Bronchus fibroblast of lung (primary cell): ENCODE measurements at places on chromosomes 7 and 10. TPM values are rescaled to one million over a fixed set of nuclear protein-coding genes. Genes with fewer than 3 reads are reported as not detected.

TLX1 gene
- not detected in 2 replicates for total RNA-seq

CDH23 gene
- under 0.01 TPM in 2 replicates for total RNA-seq

TRIM74 gene
- under 0.01 TPM in 1 of 2 replicates, not detected in the other for total RNA-seq

OR2A25 gene
- total RNA-seq = not detected in 2 replicates

SPAM1 gene
- total RNA-seq = not detected in 2 replicates

IRF5 gene
- total RNA-seq = 0.34 and 0.45 TPM in 2 replicates

RPEL1 gene
- total RNA-seq = under 0.01 TPM in 1 of 2 replicates, not detected in the other

PNLIPRP1 gene
- total RNA-seq = not detected in 2 replicates

CELF2 gene
- 1.7 and 2.2 TPM in 2 replicates for total RNA-seq

OR2A42 gene
- total RNA-seq = not detected in 2 replicates

BLOC1S2 gene
- total RNA-seq = 16.5 and 24.0 TPM in 2 replicates

COBL gene
- total RNA-seq = 0.15 TPM in 1 of 2 replicates, not detected in the other

EFCAB10 gene
- not detected in 2 replicates for total RNA-seq

PI4K2A gene
- total RNA-seq = 22.2 and 22.3 TPM in 2 replicates

ZNF107 gene
- total RNA-seq = 2.1 and 3.2 TPM in 2 replicates

EPHA1 gene
- total RNA-seq = 0.15 and 0.17 TPM in 2 replicates

FAM221A gene
- total RNA-seq = 1.0 and 1.3 TPM in 2 replicates

GIMAP4 gene
- not detected in 2 replicates for total RNA-seq

OR6B1 gene
- not detected in 2 replicates for total RNA-seq

TMEM60 gene
- 21.2 and 22.4 TPM in 2 replicates for total RNA-seq

SLC26A3 gene
- total RNA-seq = not detected in 2 replicates

LRRC61 gene
- total RNA-seq = 6.7 and 6.8 TPM in 2 replicates

PODXL gene
- total RNA-seq = 0.15 and 0.17 TPM in 2 replicates

FBXL13 gene
- 0.30 and 0.34 TPM in 2 replicates for total RNA-seq

PTN gene
- 26.6 and 34.3 TPM in 2 replicates for total RNA-seq

SP4 gene
- total RNA-seq = 3.6 and 4.2 TPM in 2 replicates

SMO gene
- 17.8 and 18.8 TPM in 2 replicates for total RNA-seq

CBLL1 gene
- total RNA-seq = 12.0 and 12.9 TPM in 2 replicates

PVRIG gene
- not detected in 2 replicates for total RNA-seq

HUS1 gene
- 20.5 and 24.5 TPM in 2 replicates for total RNA-seq

PLCE1 gene
- total RNA-seq = 3.0 and 3.5 TPM in 2 replicates

NOC3L gene
- total RNA-seq = 14.9 and 18.7 TPM in 2 replicates

CTNNA3 gene
- total RNA-seq = not detected in 2 replicates

MYPN gene
- 3.4 and 3.9 TPM in 2 replicates for total RNA-seq

SLC16A12 gene
- total RNA-seq = 3.6 and 3.9 TPM in 2 replicates

PHKG1 gene
- 0.34 TPM in 1 of 2 replicates, not detected in the other for total RNA-seq

MYL10 gene
- total RNA-seq = not detected in 2 replicates

HOGA1 gene
- total RNA-seq = 0.67 and 1.0 TPM in 2 replicates

SEC61G gene
- total RNA-seq = 627 and 728 TPM in 2 replicates

RARRES2 gene
- total RNA-seq = 9.5 and 11.9 TPM in 2 replicates

GPR37 gene
- total RNA-seq = 5.9 and 6.2 TPM in 2 replicates

MNX1 gene
- total RNA-seq = 0.17 TPM in 1 of 2 replicates, not detected in the other

C10orf105 gene
- total RNA-seq = not detected in 2 replicates

CALN1 gene
- under 0.01 TPM in 1 of 2 replicates, not detected in the other for total RNA-seq

GTPBP10 gene
- 13.2 and 17.5 TPM in 2 replicates for total RNA-seq

RBAK gene
- total RNA-seq = 2.5 and 3.2 TPM in 2 replicates

IL15RA gene
- 2.5 and 6.1 TPM in 2 replicates for total RNA-seq

CLCN1 gene
- total RNA-seq = under 0.01 TPM in 1 of 2 replicates, not detected in the other

SORBS1 gene
- total RNA-seq = 0.34 and 0.59 TPM in 2 replicates

DOCK1 gene
- total RNA-seq = 21.0 and 21.7 TPM in 2 replicates

PDK4 gene
- total RNA-seq = 0.45 and 2.0 TPM in 2 replicates

CPEB3 gene
- 0.17 and 0.30 TPM in 2 replicates for total RNA-seq

CAV1 gene
- 569 and 638 TPM in 2 replicates for total RNA-seq

HYAL4 gene
- not detected in 2 replicates for total RNA-seq

PNLIPRP2 gene
- not detected in 2 replicates for total RNA-seq

GIMAP5 gene
- total RNA-seq = not detected in 2 replicates
